RPMI8226 (cell line): ENCODE measurements at places on chromosomes 5 and 9.

GRCh38 chr5:110058175-110058574 is 368.4 kb downstream of the MAN2A1 start:
- DNase-seq: no peak

DNA sequence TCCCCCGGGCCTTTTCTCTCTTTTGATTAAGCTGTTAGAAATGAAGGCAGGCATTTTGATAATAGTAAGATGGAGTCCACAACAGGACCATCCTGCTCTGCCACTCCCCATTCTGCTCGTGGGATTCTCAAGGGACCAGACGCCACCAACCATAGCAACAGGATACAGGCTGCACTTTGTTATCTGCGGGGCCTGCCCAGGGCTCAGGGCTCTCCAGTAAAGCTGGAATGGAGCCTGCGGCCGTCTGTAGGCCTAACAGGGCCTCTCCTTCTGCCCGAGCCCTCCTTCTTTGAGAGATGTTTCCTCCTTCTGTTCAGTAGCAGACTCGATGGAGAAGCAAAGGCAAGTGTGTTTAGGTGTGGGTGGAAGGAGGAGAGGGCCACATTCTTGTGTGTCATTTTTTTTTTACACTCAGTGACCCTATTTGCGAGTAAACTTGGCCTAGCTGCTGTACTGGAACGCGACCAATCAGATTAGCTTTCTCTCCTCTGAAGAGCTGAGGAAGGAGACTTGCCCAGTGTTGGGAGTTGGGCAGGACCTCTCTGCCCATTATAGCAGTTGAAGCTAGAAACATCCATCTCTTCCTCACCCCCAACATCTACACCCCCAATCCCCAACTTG is 8.9 kb upstream of the EPB41L4B start:
- no peak for DNase-seq

GRCh38 chr5:73321757-73322436 is 126.7 kb downstream of the FOXD1 start:
- no peak for DNase-seq

- DNase-seq: no peak
Measured at GRCh38 chr9:79387101-79387835, 184.5 kb upstream of the TLE4 start.

DNA sequence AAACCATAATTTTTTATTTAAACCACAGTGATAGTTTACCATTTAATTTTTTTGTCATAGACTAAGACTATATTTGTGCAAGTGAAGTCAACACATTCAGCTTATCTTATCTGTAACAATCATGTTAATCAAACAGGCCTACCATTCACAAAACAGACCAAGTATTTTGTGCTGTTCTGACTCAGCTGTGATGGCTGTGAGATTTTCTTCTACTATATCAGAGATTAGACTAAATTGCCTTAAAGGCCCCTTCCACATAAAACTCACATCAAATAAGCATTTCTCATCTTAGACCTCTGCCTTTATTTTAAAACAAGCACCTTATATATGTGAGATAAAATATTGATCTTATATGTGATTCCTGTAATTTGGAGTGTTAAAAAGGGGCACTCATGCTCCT is 13.4 kb downstream of the CCDC152 start:
- no peak for DNase-seq

GRCh38 chr5:17157916-17158529 is 59.4 kb upstream of the BASP1 start:
- no peak for DNase-seq

DNA sequence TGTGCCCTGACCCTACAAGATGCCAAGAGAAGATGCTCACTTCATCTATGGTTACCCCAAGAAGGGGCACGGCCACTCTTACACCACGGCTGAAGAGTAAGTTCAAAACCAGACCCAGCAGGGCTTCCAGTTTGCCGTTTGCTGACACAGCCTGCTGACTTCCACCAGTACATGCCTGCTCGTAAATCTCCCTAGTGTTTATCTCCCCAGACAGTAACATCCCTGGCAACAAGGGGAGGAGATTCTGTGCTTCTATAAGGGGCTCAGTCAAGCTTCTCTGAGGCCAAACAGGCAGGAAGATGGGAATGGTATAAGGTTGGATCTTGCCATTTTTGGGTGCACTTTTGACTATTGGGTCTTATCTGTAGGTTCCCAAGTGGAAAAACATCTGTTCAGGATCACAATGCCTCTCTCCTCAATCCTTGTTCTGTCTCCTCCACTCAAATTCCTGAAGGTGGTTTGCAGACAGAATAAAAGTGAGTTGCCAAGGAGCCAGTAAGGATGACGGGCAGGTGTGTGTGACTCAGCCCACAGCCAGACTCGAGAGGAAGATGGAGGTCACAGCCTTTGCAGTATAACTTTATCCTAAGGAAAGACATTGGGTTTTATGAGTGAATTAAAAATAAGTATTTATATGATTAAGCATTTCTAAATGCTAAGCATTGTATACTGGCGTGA is 1.9 kb downstream of the MLANA start:
- DNase-seq: no peak

DNA sequence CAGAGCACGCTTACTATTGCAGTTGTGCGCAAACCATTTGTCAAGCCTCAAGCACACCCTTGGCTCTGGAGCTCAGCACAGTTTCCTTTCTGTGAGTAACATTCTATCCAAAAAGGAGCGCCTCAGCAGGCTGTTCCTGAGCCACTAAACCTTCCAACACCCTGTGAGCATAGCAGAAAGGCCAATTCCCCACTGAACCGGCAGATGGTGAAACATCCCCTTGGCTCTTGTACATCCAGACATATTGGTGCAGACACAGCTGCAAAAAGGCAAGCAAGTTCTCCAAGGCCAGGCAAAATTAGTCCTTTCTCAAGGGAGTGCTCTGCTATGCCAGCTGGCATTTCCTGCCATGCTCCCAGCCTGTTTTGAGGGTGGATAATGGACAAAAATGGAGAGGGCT is 44.1 kb upstream of the CEMIP2 start:
- DNase-seq: no peak

DNA sequence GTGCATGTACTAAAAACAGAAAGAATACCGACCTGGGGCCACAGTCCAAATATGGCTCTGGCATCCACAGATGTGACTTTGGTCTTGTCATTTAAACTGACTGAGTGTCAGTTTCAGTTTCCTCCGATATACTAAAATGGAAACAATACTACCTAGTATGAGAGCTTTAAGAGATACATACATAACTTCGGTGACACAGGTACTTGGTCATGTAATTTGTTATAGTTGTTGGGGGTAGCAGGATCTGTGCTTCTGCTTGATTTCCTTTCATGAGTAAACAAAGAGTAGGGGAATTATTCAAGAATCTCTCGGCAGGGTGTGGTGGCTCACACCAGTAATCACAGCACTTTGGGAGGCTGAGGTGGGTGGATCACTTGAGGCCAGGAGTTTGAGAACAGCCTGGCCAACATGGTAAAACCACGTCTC is 32.1 kb downstream of the MTMR12 start:
- DNase-seq: peak; percentile 25

DNA sequence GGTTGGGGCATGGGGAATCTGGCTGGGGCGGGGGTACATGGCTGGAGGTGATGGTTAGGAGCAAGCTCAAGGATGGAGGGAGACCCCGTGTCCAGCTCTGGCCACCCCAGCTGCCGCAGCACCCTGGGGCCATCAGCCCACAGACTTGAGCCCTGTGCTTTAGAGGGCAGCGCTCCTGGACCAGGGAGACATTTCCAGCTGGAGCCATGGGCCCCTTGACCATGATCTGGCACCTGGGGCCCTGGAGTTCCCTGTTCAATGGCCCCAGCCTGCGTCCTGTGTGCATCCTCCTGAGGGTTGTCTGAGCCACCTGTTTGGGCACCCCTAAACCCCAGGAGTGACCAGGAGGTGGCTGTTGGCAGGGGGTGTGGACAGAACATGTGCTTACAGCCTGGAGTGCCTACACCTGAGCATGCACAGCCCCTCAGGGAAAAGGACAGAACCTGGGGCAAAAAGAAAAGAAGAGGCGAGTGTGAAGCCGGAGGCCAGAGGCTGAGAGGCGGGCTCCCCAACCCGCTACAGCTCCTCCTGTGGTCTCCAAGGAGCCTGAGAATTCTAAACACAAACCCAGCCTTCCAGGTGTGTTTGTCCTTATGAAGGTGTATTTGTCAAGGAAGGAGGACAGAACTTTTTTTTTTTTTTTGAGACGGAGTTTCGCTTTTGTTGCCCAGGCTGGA is 126.7 kb downstream of the C9orf50 start:
- no peak for DNase-seq

DNA sequence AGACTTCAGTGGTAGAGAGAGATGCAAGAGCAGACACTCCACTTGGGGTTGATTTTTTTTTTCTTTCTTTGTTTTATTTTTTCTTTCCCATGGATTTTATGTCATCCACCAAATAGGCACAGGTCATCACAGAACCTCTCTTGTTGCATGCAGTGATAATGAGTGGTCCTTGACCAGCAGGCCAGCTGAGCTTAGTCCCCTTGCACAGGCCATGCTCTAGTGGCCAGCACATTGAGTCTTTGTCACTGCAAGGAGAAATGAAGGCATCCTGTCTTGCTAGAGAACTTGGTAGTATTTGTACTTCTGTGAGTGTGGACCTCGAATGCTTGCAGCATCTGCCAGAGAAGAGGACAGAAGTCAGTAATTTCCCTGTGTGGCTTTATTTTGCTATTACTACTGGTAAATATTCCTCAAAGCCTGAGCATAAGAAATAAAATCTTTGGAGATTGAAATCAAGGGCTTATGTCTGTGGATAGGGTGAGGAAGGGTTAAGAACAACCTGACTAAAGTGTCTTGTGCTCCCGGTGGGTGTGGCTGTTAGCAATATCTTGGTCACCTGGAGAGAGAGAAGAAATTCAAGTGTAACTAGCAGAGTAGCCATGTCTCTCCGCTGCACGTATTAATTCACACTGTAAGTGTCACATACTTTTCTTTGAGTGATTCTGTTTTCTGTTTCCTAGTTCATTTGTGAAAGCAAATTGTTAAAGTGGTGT is 45.3 kb upstream of the NCS1 start:
- DNase-seq: no peak

- peak; percentile 60 for DNase-seq
Measured at GRCh38 chr9:135201711-135202110, 114.2 kb downstream of the OLFM1 start.

GRCh38 chr5:35804201-35804653 is 52.5 kb upstream of the IL7R start:
- no peak for DNase-seq

GRCh38 chr5:20041326-20042274 is 53.6 kb upstream of the CDH18 start:
- DNase-seq: peak; percentile 45

GRCh38 chr5:2759091-2759490 is 7.6 kb upstream of the IRX2 start:
- DNase-seq: no peak
